ENCODE measurements at places on chromosomes 2 and 18. TPM values are rescaled to one million over a fixed set of nuclear protein-coding genes. Genes with fewer than 3 reads are reported as not detected.

GRCh38 chr18:35979112-35979511 lies 6.6 kb downstream of the RMP24 start:
- H3K4me3 ChIP-seq = no peak overlapping the region
- no peaks in the 10 kb centered on the region for H3K27me3 ChIP-seq
- H3K36me3 ChIP-seq = peaks cover 43% of the 10 kb centered on the region

GRCh38 chr2:236541008-236541562 lies 28.5 kb upstream of the ACKR3 start:
- no peak for DNase-seq
- no peaks in the 10 kb centered on the region for H3K4me1 ChIP-seq
- H3K36me3 ChIP-seq = no peaks in the 10 kb centered on the region
- H3K4me3 ChIP-seq = no peak overlapping the region

- no peak overlapping the region for H3K27ac ChIP-seq
- DNase-seq = no peak
- H3K4me1 ChIP-seq = peaks cover 15% of the 10 kb centered on the region
- no peaks in the 10 kb centered on the region for H3K27me3 ChIP-seq
These were observed 161.6 kb downstream of the NR4A2 start for GRCh38 chr2:156170929-156171328.

GRCh38 chr2:69933254-69933828 lies 18.4 kb downstream of the MXD1 start:
- no peaks in the 10 kb centered on the region for H3K27me3 ChIP-seq
- H3K36me3 ChIP-seq = peaks cover 10% of the 10 kb centered on the region
- no peak overlapping the region for H3K4me3 ChIP-seq
- H3K4me1 ChIP-seq = peaks cover 3% of the 10 kb centered on the region

DNA sequence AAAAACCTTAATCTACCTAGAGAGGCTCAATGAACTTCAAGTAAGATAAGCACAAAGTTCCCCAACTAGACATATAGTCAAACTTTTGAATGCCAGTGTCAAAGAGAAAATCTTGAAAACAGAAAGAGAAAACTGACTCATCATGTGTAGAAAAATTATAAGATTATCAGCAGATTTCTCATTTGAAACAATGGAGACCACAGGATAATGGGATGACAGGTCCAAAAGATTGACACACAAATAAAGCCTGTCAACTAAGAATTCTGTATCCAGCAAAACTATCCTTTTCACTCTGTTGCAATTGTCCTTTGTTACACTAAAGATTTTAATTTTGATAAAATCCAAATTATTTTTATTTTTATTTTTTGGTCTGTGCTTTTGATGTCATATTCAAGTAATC lies 61.6 kb downstream of the COPS8 start:
- H3K27ac ChIP-seq = no peak overlapping the region
- peaks cover 12% of the 10 kb centered on the region for H3K27me3 ChIP-seq
- peaks cover 4% of the 10 kb centered on the region for H3K4me1 ChIP-seq
- H3K4me3 ChIP-seq = no peak overlapping the region

- no peak for DNase-seq
- H3K27me3 ChIP-seq = no peaks in the 10 kb centered on the region
- H3K4me3 ChIP-seq = no peak overlapping the region
- no peaks in the 10 kb centered on the region for H3K4me1 ChIP-seq
- no peak overlapping the region for H3K27ac ChIP-seq
These were observed 135.2 kb downstream of the RDH14 start for GRCh38 chr2:18425210-18425703.

DNA sequence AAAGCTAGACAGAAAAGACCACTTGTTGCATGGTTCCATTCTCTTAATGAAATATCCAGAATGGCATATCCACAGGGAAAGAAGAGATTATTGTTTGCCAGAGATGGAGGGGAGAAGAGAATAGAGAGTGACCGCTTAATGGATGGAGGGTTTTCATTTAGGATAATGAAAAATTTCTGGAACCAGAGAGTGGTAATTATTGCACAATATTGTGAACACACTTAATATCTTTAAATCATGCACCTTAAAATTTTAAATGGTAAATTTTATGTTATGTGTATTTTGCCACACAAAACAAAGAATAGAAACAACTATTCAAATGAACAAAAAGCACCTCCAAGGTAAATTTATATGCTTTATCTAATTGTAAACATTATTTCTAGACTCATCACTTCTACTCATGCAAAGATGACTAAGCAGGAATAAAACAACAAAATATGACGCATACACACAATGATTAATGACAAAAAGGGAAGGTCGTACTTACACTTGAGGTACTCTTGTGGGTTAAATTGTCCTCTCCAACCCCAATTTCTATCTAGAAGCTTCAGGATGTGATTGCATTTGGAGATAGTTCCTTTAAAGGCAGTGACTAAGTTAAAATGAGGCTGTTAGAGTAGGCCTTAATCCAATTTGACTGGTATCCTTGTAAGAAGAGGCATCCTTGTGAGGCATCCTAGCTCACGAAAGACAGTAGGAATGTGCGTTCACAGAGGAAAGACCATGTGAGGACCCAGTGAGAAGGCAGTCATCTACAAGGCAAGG lies 18.7 kb upstream of the DHRS9 start:
- no peak for DNase-seq
- no peak overlapping the region for H3K4me3 ChIP-seq
- H3K36me3 ChIP-seq = peaks cover 4% of the 10 kb centered on the region
- no peak overlapping the region for H3K27ac ChIP-seq
- no peaks in the 10 kb centered on the region for H3K27me3 ChIP-seq

DNA sequence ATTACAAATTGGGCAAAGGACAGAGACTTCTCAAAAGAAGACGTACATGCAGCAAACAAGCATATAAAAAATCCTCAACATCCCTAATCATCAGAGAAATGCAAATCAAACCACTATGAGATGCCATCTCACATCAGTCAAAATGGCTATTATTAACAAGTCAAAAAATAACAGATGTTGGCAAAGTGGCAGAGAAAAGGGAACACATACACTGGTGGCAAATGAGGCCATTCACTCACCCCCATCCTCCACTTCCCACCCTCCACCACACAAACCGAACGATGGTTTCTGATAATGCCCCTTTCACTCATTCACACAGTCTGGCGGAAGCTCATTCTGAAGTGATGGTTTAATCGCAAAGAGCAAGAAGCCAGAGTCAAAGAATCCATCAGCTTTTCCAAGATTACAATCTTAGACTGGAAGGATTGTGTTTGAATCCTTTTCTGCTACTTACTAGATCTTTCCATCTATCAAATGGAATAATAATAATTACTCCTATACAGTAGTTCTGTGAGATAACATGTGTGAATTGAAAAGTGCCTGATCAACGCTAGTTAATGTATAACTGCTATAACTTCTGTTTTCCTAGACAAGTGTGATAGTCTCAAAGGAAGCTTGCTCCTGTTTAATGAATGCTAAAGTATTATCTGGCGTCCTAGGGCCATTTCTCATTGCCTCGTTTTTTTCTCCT lies 16.9 kb upstream of the CD28 start:
- H3K27ac ChIP-seq = no peak overlapping the region
- DNase-seq = no peak
- H3K4me3 ChIP-seq = no peak overlapping the region
- no peaks in the 10 kb centered on the region for H3K27me3 ChIP-seq

GRCh38 chr2:38432820-38433606 lies 55.9 kb upstream of the ATL2 start:
- H3K27ac ChIP-seq = no peak overlapping the region
- no peaks in the 10 kb centered on the region for H3K36me3 ChIP-seq
- DNase-seq = no peak
- no peak overlapping the region for H3K4me3 ChIP-seq
- H3K4me1 ChIP-seq = peaks cover 13% of the 10 kb centered on the region

- H3K4me1 ChIP-seq = no peaks in the 10 kb centered on the region
- H3K27ac ChIP-seq = no peak overlapping the region
- no peaks in the 10 kb centered on the region for H3K27me3 ChIP-seq
- H3K36me3 ChIP-seq = no peaks in the 10 kb centered on the region
- no peak overlapping the region for H3K4me3 ChIP-seq
- DNase-seq = no peak
These were observed 149.6 kb upstream of the GALNT5 start for GRCh38 chr2:157107877-157108276.

DNA sequence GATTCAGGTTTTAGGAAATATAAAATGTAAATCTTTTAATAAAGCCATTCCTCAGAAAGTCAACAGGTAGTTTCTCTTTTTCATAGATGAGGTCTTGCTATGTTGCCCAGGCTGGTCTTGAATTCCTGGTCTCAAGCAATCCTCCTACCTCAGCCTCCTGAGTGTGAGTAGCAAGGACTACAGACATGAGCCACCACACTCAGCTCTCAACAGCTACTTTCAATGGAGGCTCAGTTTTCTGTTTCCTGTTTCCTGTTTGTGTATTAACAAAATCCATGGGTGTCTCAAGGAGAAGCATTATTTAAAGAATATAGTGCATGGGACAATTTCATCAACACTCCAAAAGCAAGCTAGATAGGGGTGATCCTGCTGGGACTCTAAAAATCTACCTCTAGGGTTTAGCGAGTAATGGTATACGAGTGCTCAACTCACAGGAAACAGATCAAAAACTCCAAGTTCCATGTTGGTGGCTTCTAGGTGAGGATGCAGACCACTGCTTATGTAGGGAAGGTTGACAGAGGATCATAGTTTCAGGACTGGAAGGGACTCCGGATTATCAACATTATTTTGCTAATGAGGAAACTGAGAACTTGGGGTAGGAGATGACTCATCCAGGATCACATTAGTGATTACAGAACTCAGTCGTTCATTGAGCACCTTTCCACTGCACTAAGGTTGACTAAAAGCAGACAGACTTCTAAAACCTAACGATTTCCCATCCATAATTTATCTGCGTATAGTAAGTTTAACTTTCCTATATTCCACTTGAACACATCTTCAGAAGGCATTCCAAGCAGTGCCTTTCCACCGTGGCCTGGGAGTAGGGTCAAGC lies 61.7 kb upstream of the WIPF1 start:
- no peak overlapping the region for H3K27ac ChIP-seq
- no peaks in the 10 kb centered on the region for H3K36me3 ChIP-seq

DNA sequence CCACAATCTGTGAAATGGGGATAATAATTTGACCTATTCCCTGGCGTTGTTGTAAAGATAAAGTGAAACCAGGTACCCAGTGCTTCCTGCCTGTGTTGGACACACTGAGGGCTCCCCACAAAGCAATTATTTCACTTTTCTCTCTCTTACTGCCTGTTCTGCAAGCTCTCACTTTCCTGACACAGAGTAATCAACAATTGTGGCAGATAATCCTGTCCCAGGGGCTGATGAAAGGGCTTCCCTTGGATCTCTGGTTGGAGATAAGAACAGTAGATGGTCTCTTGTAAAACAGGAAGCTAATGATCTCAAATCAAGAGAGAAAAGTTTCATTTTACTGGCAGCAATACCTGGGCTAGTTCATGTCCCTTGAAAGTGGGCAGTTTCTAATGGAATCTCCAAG lies 190.4 kb upstream of the EPHA4 start:
- H3K36me3 ChIP-seq = no peaks in the 10 kb centered on the region
- H3K4me1 ChIP-seq = peaks cover 1% of the 10 kb centered on the region
- no peak for DNase-seq
- H3K27ac ChIP-seq = no peak overlapping the region
- no peaks in the 10 kb centered on the region for H3K27me3 ChIP-seq
- H3K4me3 ChIP-seq = no peak overlapping the region

- no peaks in the 10 kb centered on the region for H3K27me3 ChIP-seq
- no peak for DNase-seq
- H3K27ac ChIP-seq = no peak overlapping the region
- H3K4me1 ChIP-seq = no peaks in the 10 kb centered on the region
- no peak overlapping the region for H3K4me3 ChIP-seq
These were observed 21.1 kb upstream of the GALNT5 start for GRCh38 chr2:157236404-157236803.

DNA sequence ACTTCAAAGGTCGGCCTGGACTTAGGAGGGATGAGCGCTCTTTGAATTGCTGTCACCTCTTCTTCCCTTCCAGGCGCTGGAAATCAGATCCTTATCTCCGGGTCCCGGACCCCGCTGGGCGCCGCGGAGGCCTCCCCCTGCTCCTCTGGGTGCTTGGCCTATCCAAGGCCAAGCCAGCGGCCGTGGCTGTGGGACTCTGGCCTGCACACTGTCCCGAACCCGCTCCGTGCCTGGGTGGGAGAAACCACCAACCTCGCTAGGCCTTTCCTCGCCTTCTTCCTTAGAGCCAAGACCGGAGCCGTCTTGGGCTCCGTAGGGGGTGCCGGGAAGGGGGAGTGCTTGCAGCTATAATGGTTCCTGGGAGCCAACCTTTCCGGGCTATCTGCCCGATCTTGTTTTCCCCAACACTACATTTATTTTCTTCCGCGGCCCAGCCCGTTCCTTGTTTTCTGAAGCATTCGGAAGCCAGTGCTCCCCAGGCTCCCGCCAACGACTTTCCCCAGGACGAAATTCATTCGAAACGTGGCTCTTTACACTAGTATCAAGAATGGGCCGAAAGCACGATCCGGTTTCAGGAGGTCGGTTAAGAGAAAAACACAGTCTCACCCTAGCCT lies 2.4 kb downstream of the OSR1 start:
- H3K4me3 ChIP-seq = peak overlapping the region; percentile 85
- H3K27me3 ChIP-seq = peaks cover 73% of the 10 kb centered on the region
- no peak for DNase-seq
- H3K36me3 ChIP-seq = peaks cover 16% of the 10 kb centered on the region
- peak overlapping the region; percentile 17 for H3K27ac ChIP-seq

GRCh38 chr18:33128581-33128980 lies 311.9 kb downstream of the CCDC178 start:
- H3K4me1 ChIP-seq = peaks cover 17% of the 10 kb centered on the region
- no peaks in the 10 kb centered on the region for H3K36me3 ChIP-seq
- no peak for DNase-seq
- no peaks in the 10 kb centered on the region for H3K27me3 ChIP-seq

DNA sequence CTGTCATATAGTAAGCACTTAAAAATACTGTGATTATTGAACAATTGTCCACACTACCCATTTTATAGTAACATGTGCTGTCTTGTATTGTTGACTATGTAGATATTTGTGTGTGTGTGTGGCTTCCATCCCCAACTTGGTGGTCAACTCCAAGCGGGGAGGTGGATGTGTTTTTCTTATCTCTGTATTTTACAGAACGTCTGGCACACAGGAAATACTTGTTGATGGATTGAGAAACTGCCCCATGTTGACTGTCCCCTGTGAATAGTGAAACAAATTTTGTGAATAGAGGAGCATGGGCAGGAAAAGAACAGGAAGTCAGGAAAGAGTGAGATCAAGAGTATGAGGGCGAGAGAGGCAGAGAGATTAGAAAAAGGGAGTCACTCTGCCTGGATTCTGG lies 83.6 kb downstream of the CELF4 start:
- no peaks in the 10 kb centered on the region for H3K36me3 ChIP-seq
- H3K27ac ChIP-seq = no peak overlapping the region
- peaks cover 9% of the 10 kb centered on the region for H3K4me1 ChIP-seq
- H3K27me3 ChIP-seq = peaks cover 73% of the 10 kb centered on the region

- no peaks in the 10 kb centered on the region for H3K36me3 ChIP-seq
- peaks cover 11% of the 10 kb centered on the region for H3K4me1 ChIP-seq
- H3K27me3 ChIP-seq = peaks cover 25% of the 10 kb centered on the region
- H3K4me3 ChIP-seq = peak within 1 kb of the TSS; percentile 78
- H3K27ac ChIP-seq = peak within 1 kb of the TSS; percentile 83
These were observed at the start of gene HMSD for GRCh38 chr18:63949068-63949737. HMSD (plus strand) TSS chr18:63949301; CDS start chr18:63953456, 4,155 bp downstream.

METTL5 gene
- total RNA-seq = 42.3 TPM

KIF5C gene
- 26.8 TPM for total RNA-seq

POTEI gene
- total RNA-seq = 5.6 TPM

AFF3 gene
- total RNA-seq = 7.3 TPM

CYS1 gene
- 2.5 TPM for total RNA-seq

ASXL3 gene
- 23.0 TPM for total RNA-seq

ZEB2 gene
- total RNA-seq = 0.49 TPM

SPEG gene
- total RNA-seq = 15.1 TPM

PID1 gene
- total RNA-seq = 0.27 TPM
